ENCODE measurements at places on chromosomes 6 and 20. TPM values are rescaled to one million over a fixed set of nuclear protein-coding genes. Genes with fewer than 3 reads are reported as not detected.

Gene GCNT2
- total RNA-seq: 7.8 TPM

Gene RTEL1
- total RNA-seq: 35.5 TPM

Gene LZTS3
- 13.1 TPM for total RNA-seq

Gene TMEM74B
- total RNA-seq: 0.49 TPM

Gene HLA-DRB1
- 136 TPM for total RNA-seq

DNA sequence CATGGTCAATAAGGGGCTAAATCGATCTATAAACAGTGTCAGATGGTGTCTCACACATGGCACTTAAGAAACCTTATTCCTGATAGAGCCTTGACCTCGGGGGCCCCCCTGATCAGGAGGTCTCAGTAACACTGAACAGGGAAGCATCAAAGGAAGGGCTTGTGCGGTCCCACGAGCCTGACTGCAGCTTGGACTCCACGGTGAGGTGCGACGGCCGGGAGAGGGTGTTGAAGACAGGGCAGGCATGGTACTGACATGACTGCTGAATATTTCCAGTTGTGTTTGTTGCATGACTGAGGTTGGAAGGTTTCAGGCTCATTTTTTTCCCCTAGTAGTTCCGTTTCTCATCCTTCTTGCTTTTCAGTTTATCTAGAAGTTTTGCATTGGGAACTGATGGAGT lies 107.1 kb upstream of the JAG1 start:
- no peak for DNase-seq
- no peak overlapping the region for H3K4me3 ChIP-seq
- no peaks in the 10 kb centered on the region for H3K27me3 ChIP-seq
- H3K36me3 ChIP-seq: no peaks in the 10 kb centered on the region
- H3K27ac ChIP-seq: no peak overlapping the region

DNA sequence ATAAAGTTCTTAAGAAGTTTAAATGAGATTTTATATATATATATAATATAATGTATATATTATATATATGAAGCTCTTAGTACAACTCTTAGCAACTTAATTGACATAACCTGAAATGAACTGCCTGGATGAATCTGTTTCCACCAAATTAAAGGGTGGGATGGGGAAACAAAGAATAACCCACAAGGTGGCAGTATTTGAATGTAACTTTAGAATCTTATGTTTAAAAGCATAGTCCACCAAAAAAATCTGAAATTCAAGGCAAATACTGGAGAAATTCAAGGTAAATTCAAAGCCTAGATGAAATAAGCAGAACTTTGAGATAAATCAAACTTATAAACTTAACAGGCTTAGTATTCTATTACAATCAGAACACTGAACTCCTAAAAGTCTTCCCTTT lies 4.4 kb upstream of the IBTK start:
- no peaks in the 10 kb centered on the region for H3K27me3 ChIP-seq
- H3K27ac ChIP-seq: no peak overlapping the region
- no peaks in the 10 kb centered on the region for H3K36me3 ChIP-seq
- DNase-seq: no peak

- no peaks in the 10 kb centered on the region for H3K4me1 ChIP-seq
- H3K27ac ChIP-seq: no peak overlapping the region
- no peaks in the 10 kb centered on the region for H3K27me3 ChIP-seq
- H3K4me3 ChIP-seq: no peak overlapping the region
- DNase-seq: no peak
Observed at GRCh38 chr20:9739991-9740390, 98.9 kb downstream of the PAK5 start.

- no peak overlapping the region for H3K4me3 ChIP-seq
- no peaks in the 10 kb centered on the region for H3K27me3 ChIP-seq
- H3K36me3 ChIP-seq: no peaks in the 10 kb centered on the region
Observed at GRCh38 chr6:144159223-144159622, 8.9 kb downstream of the STX11 start.

DNA sequence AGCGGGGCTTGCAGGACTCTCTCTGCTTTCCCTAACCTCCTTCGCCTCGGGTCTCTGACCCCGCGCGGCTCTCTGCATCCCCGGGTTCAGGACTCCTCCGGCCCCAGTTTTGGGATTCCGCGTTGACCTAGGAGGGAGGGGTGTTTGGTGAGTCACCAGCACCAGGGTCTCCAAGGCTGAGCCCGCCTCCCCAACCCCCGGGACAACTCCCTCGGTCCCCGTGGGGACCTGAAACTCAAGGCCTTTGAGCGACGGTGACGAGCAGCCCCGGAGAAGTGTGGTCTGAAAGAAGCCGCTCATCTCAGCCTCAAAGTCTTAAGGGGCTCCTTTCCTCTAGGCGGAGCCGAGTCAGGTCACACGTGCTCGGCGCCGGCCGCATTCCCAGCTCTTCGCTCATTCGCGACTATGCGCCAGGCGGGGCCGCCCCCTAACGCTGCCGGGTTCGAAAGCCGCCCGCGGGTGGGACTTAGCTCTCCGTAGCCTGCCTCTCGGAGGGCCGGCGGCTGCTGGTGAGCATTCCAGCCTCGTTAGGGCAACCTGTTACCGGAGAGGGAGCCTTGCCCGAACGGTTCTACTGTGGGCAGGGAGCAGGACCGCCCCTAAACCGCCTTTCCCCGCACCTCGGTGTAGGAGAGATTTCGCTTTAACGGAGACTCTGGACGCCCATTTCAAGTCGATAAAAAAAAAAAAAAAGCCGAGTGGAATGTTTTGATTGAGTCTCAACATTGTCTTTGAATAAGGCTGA lies 3.0 kb upstream of the PRDM13 start:
- H3K27ac ChIP-seq: no peak overlapping the region
- H3K4me1 ChIP-seq: peaks cover 18% of the 10 kb centered on the region
- H3K4me3 ChIP-seq: no peak overlapping the region
- DNase-seq: no peak

- H3K36me3 ChIP-seq: no peaks in the 10 kb centered on the region
- H3K27me3 ChIP-seq: no peaks in the 10 kb centered on the region
- no peaks in the 10 kb centered on the region for H3K4me1 ChIP-seq
- DNase-seq: no peak
- H3K4me3 ChIP-seq: no peak overlapping the region
Observed at GRCh38 chr6:6829872-6830685, 241.6 kb downstream of the LY86 start.

GRCh38 chr20:10387686-10388085 lies 46.3 kb downstream of the MKKS start:
- H3K4me3 ChIP-seq: no peak overlapping the region
- no peak for DNase-seq
- no peaks in the 10 kb centered on the region for H3K36me3 ChIP-seq
- H3K27ac ChIP-seq: no peak overlapping the region
- no peaks in the 10 kb centered on the region for H3K4me1 ChIP-seq

- no peaks in the 10 kb centered on the region for H3K36me3 ChIP-seq
- no peaks in the 10 kb centered on the region for H3K4me1 ChIP-seq
- DNase-seq: no peak
- H3K4me3 ChIP-seq: no peak overlapping the region
Observed at GRCh38 chr6:11665604-11666326, 112.8 kb downstream of the ADTRP start.

DNA sequence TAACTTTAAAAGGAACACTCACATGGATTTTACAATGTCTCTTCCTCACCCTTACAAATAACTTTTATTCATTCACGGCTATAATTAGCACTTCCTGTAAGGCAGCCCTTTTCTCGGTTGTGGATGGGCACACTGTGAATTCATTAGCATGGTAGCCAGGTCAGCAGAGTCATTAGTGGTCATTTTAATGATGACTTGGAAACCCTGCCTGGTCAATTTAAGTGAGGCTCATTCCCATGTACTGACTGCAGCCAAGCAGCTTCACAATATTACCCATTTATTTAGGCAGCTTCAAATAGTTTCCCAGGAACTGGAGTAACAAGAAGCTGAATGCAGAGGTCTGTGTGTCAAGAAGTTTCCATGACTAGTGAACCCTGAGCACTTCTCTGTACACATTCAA lies 248.8 kb downstream of the KHDC1L start:
- DNase-seq: no peak
- no peak overlapping the region for H3K4me3 ChIP-seq
- no peak overlapping the region for H3K27ac ChIP-seq
- no peaks in the 10 kb centered on the region for H3K27me3 ChIP-seq

GRCh38 chr6:149233056-149233715 lies 84.3 kb upstream of the TAB2 start:
- H3K27ac ChIP-seq: no peak overlapping the region
- no peaks in the 10 kb centered on the region for H3K36me3 ChIP-seq
- H3K4me1 ChIP-seq: no peaks in the 10 kb centered on the region
- DNase-seq: no peak
- no peaks in the 10 kb centered on the region for H3K27me3 ChIP-seq
- no peak overlapping the region for H3K4me3 ChIP-seq

DNA sequence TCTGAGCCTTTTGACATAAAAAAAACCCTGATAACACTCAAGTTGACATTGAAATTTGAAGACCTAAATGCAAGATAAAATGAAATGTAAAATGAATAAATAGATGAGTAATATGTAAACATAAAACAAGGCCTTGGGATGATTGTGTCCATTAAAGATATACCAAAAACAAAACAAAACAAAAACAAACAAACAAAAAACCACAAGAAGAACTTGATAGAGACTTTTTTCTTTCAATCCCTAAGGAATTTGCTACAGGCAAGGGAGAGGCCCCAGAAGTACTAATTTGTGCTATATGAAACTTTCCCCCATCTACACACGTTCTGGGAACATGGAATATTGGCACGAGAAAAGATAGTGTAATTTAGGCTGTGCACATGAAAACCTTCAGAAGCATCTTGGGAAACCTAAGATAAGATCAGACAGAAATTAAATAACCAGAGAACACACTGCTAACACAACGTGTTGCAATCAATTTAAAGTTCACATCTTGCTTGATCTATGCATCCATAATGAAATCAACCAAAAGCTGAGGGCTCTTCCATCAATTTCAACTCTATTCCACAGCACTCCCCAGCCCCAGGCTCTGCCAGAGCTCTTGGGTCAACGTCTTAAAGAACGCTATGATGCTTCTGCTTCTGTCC lies 201.1 kb upstream of the RREB1 start:
- no peaks in the 10 kb centered on the region for H3K4me1 ChIP-seq
- no peak for DNase-seq
- no peaks in the 10 kb centered on the region for H3K27me3 ChIP-seq
- no peaks in the 10 kb centered on the region for H3K36me3 ChIP-seq
- H3K27ac ChIP-seq: no peak overlapping the region

DNA sequence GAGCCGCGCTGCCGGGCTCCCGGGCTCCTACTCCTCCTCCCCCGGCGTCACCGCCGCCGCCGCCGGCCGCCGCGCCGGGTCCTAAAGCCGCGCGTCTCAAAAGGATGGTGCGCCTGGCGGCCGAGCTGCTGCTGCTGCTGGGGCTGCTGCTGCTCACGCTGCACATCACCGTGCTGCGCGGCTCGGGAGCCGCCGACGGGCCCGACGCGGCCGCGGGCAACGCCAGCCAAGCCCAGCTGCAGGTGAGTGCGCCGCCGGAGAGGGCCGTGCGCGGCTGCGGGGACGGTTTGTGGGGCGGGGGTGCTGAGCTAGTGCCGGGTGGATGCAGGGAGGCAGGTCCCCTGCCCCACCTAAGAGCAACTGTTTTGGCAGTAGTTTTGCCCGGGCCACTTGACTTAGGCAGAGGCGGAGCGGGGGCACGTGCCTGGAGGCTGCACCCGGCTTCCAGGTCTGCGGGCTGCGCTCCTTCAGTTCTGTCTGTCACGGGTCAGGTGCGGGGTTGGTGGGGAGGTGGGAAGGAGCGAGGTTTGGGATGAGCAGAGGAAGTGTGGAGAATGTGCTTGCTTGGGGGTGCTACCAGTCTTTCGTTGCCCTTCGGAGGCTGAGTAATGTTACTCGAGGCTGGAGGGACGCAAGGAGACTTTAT lies 722 bp downstream of the ISM1 start:
- H3K36me3 ChIP-seq: no peaks in the 10 kb centered on the region
- no peak for DNase-seq
- no peaks in the 10 kb centered on the region for H3K4me1 ChIP-seq
- peak overlapping the region; percentile 6 for H3K27ac ChIP-seq
- peak overlapping the region; percentile 37 for H3K4me3 ChIP-seq

GRCh38 chr20:59611286-59611685 lies 6.9 kb downstream of the PHACTR3 start:
- DNase-seq: no peak
- H3K4me1 ChIP-seq: no peaks in the 10 kb centered on the region
- no peaks in the 10 kb centered on the region for H3K27me3 ChIP-seq
- H3K27ac ChIP-seq: no peak overlapping the region

- H3K4me1 ChIP-seq: no peaks in the 10 kb centered on the region
- no peak overlapping the region for H3K4me3 ChIP-seq
- no peak for DNase-seq
- H3K27me3 ChIP-seq: no peaks in the 10 kb centered on the region
- no peaks in the 10 kb centered on the region for H3K36me3 ChIP-seq
Observed at GRCh38 chr6:97394160-97394748, 111.2 kb upstream of the MMS22L start.

DNA sequence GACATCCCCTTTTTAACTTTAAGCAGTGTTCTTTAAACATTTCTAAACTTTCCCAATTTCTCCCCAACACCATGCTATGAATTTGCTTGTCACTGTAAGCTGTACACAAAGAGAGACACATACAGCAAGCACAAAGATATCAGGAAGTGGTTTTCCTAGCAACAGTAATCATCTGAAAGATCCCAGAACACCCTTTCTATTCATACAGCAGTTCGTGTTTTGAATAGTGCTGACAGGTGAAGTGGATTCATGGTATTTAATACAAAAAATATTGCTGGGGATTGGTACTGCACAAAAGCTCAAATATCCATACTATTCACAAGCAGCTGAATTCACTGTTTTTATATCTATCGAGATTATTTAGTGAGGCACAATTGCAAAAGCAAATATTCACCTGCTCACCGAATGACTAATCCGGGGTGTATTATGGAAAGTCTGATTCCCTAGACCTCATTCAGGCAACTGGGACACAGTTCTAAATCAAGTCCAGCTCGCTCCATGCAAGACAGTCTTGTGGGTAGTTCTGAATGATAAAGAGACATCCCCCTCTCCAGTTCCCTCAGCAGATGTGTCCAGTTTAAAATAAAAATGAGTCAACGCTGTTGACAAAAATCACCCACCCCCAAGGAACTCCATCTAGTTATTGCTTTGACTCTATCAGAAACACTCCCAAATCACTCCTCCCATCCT lies 107.1 kb upstream of the TSHZ2 start:
- H3K27me3 ChIP-seq: no peaks in the 10 kb centered on the region
- H3K4me3 ChIP-seq: no peak overlapping the region
- no peaks in the 10 kb centered on the region for H3K4me1 ChIP-seq
- H3K27ac ChIP-seq: no peak overlapping the region
- H3K36me3 ChIP-seq: no peaks in the 10 kb centered on the region
- no peak for DNase-seq

DNA sequence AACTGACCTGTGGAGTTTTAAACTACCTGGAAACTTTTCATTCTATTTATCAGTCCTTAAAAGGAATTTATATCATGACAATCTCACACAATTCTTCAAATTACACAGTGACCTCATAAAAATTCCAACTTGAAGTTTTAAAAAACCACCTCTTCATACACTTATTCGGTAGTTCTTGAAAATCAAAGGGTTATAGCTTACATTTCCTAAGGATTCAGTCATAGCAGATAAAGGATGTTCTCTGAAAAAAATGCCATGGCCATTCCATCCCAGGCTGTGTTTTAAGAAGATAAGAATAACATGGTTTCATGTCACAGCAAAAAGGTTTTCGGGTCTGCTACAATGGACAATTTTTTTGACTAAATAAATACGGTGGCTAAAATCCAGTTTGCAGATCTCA lies 41.2 kb downstream of the GOPC start:
- no peaks in the 10 kb centered on the region for H3K36me3 ChIP-seq
- DNase-seq: no peak
- no peaks in the 10 kb centered on the region for H3K27me3 ChIP-seq
- H3K4me3 ChIP-seq: no peak overlapping the region

Measured in uterus (tissue), 4 donors.